Mesothelial cell of epicardium (in vitro differentiated cells): ENCODE measurements at places on chromosomes 6 and 20. TPM values are rescaled to one million over a fixed set of nuclear protein-coding genes. Genes with fewer than 3 reads are reported as not detected.
A peak's percentile ranks its signal among the peaks of the same experiment; 100 is the strongest.

The LTB gene
- 0.32 TPM in 1 of 3 replicates, not detected in the others for total RNA-seq

- no peak for DNase-seq
Measured at GRCh38 chr20:51507216-51508036, 35.1 kb downstream of the NFATC2 start.

GRCh38 chr20:2507875-2508630, 662 bp downstream of the ZNF343 start:
- no peak for DNase-seq

DNA sequence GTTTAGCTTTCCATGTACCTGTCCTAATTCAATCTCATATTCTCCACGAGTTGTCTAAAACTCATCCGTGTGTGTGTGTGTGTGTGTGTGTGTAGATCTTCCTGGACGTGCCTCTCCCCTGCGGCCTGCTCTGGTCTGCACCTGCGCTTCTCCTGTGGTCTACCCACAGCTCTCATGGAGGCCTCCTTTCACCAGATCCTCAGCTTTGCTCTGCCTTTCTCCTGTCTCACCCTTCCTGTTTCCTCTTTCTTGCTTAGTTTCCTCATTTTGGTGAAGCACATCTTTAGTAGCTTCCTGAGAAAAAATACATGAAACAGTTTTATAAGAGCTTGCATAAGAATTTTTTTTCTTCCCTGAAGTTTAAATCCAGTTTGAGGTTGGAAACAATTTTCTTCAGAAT, 18.1 kb downstream of the SLX4IP start:
- no peak for DNase-seq

DNA sequence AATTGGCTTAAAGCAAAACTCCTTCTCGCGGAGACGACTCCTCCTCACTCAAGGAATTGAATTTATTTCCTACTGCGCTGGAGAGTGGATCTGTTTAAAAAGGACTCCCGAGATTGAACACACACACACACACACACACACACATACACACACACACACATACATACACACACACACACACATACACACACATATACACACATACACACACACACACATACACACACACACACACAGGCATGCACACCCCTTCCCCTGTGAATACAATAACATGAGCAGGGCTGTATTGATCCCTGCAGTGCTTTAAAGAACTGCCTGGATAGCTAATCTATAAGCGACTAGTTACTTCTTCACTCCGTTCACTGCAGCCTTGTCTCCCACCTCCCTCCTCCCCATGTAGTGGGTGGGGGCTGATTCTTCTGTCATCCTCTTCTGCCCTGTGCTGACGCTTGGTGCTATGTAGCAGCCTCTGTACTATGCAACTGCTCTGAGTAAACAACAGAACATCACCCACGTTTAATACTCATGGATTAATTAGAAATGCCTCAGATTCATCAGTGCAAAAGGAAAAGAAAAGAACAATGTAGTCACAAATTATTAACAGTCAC, 549.0 kb downstream of the CDH26 start:
- no peak for DNase-seq

The BPIFB3 gene
- not detected in 3 replicates for total RNA-seq

DNA sequence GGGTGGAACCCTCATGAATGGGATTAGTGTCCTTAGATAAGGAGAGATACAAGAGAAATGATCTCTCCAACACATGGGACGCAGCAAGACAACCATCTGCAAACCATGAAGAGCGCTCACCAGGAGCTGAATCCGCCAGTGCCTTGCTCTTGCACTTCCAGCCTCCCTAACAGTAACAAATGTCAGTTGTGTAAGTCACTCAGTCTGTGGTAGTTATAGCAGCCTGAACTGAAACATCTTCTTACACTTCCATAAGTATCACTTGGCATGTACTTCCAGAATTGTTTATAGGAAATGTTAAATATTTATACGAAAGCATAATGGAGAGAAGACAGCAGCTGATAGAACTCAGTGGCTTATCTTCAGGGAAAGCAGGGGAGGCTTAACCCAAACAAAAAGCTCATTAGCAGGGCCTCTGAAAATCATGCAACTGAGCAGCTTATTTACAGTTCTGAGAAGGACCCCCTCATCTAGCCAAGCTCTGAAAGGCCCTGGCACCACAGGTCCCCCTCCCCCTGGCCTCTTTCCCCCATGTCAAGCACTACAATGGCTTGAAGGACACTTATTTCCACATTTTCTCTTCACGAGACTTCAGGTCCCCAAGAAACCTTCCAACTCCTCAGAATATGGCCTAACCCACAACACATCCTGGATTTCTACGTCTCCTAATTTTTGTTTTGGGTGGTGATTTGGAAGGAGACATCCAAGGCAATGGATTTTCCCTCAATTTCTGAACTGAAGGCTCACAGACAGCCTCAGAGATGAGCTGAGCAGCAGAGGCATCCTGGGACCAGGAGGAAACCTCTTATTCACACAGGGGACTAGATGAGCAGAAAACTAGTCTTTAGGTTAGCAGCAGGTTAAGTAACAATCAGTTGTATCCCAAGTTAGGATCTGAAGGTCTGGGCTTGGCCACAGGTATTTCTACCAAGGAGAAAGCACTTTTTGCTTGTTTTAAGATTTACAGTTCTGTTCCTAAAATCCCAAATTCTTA, 49.1 kb downstream of the GCLC start:
- DNase-seq: no peak

DNA sequence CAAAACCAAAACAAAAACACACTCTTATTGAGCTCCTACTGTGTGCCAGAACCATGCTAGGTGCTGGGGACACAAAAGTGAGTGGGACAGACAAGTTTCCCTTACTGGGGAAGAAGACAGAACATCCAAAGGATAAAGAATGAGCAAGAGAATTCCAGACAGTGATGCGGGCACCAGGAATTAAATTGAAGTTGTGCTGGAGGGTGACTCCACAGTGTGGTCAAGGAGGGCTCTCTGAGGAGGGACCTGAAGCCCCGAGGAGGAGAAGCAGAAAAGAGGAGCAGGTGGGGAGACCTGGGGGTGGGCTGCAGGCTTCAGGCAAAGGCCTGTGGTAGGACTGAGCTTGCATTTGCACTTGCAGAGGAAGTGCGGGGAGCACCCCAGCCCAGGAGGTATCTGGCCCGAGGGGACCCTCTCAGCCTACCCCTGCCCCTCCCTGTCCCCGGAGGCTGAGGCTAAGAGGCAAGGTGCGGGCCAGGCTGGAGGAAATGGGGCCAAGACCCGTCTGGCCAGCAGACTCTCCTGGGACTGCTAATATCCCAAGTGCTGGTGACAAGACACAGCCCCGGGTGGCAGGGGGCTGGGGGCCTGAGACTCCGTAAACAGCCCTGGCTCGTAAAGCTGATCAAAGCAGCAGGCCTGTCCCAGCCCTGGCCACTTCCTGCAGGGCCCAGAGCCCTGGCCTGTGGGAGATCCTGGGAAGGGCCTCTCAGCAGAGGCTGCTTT, 57.1 kb downstream of the SNAI1 start:
- no peak for DNase-seq

- DNase-seq: peak; percentile 67
Measured at GRCh38 chr6:93418408-93419303, 703 bp downstream of the EPHA7 start.

DNA sequence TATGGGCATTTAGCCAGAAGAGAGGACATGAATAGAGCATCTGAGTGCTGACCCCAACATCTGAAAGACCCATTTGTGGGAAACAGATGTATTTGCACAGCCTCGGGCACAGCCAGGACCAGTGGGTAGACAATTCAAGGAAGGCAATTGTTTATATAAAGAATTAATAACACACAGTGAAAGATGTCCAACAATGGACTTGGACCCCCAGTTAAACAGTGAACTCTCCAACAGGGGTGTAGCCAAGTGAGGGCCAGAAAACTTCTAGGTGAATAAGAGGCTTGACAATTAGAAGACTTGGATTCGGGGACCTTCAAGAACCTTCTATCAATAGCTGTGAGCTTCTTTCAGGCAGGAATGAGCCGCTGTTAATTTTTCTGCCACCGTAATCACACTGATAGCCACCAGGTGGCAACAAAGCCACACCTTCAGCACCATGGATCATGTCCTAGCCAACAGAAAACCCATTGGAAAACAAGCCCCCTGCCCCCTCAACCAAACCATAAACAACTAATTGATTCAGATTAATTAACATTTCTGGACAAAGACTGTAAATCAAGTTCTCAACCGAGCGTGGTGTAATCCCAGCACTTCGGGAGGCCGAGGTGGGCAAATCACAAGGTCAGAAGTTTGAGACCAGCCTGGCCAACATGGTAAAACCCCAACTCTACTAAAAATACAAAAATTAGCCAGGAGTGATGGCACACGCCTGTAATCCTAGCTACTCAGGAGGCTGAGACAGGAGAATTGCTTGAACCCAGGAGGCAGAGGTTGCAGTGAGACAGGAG, 8.8 kb upstream of the SRSF6 start:
- DNase-seq: no peak

DNA sequence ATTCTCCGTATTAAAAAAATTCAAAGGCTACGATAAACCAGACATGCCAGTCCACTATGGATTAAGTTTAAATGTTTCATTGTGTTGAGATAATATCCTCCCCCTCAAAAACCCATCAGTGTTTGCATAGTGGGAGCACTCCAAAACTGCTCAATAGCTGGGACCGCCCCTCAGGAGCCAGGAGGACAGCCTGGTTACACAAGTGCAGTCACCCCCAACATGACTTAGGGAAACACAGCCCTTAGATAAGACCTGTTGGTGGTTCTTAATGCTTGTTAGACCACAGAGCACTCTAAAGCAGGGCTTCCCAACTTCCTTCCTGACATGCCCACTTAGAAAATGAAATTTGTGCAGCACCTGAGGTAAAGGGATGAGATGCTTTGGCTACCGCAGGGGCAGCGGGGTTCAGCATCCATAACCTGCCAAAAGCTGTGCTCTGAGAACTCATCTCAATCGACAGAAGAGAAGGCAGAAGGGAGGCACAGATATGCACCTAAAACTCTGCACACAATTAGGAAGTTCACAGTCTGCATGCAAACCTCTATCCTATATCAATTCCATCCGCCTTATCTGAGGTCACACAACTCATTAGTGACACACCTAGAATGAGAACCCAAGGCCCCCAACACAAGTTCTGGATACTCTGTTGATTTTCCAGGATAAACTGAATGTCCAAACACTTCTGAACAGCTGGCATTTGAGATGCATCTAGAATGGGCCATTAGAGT, 74.3 kb downstream of the RALGAPA2 start:
- no peak for DNase-seq

The TEAD3 gene
- 88.2 to 91.8 TPM (median 91.4 TPM) in 3 replicates for total RNA-seq

DNA sequence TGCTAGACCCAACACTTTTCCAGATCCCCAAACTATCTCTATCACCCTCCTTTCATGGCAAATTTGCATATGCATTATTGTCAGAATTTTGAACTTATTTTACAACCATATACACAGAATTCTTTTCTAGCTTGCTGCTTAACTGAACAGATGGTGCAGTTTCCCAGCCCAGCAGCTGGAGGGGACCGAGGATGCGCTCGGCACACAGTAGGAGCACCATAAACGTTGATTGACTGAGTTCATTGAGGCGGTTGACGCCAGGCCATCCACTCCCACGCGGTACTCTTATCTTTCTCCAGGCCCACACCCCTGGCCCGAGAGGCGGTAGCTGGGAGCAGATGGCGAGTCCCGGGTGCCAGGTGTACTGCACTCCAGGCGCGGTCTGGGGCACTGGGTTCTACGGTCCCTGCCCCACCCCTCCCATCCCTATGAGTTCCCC, 6.8 kb upstream of the SOX4 start:
- DNase-seq: no peak

GRCh38 chr6:15425947-15426346, 180.1 kb downstream of the JARID2 start:
- DNase-seq: no peak

The SLC22A2 gene
- total RNA-seq: 0.07 TPM in 1 of 3 replicates, not detected in the others

The HDGFL1 gene
- 0.09 to 0.14 TPM (median 0.11 TPM) in 3 replicates for total RNA-seq

GRCh38 chr6:16677458-16677857, 83.8 kb downstream of the ATXN1 start:
- no peak for DNase-seq

- peak; percentile 49 for DNase-seq
Measured at GRCh38 chr6:77650098-77650663, 2.7 kb upstream of the MEI4 start.

The BIRC7 gene
- total RNA-seq: 0.36 to 0.84 TPM (median 0.50 TPM) in 3 replicates

The RIMS4 gene
- 1.3 to 2.2 TPM (median 1.6 TPM) in 3 replicates for total RNA-seq

DNA sequence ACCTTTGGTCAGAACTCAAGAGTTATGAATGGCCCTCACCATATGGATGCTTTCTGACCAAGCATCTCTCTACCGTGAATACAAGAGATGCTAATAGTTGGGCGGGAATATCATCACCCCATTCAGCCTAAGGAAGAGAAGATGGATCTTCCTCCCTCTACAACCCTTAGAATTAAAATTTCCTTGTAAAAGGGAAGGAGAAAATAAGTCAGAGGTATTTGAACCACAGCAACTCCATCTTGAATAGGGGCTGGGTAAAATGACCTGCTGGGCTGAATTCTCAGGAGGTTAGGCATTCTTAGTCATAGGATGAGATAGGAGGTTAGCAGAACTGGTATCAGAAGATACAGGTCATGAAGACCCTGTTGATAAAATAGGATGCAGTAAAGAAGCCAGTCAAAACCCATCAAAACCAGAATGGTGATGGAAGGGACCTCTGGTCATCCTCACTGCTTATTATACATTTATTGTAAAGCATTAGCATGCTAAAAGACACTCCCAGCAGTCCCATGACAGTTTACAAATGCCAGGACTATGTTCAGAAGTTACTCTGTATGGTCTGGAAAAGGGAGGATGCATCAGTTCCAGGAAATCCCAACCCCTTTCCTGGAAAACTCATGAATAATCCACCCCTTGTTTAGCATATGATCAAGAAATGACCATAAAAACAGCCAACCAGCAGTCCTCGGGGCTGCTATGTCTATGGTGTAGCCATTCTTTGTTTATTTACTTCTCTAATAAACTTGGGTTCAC, 101.2 kb downstream of the DTNBP1 start:
- no peak for DNase-seq

The DEFB127 gene
- not detected in 3 replicates for total RNA-seq

The PLCB1 gene
- total RNA-seq: 35.4 to 41.5 TPM (median 35.4 TPM) in 3 replicates

DNA sequence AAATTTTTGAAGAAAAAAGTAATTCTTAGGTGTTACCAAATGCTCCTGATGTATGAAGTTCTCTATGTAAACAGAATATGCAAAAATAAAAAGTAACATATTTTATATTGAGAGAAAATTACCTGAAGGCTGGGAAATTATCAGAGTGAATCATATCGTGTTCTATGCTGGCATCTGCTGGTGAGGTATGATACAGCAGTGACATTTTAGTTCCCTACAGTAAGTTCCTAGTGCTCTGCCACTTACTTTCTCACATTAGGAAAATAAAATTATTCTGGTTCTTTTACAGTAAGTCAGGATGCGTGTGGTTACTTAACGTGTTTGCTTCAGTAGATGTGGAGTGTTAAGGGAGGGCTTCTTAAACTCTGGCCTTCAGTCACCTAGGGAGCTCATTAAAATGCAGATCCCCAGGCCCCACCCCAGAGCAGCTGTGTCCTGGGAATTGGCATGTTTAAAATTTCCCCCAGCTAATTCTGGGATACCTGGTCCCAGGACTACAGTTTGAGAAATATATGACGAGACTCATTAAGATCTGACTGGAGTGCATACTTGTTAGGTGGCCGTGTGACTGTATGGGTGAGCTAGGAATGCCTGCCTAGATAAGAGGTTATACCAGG, 3.2 kb downstream of the ACTR5 start:
- no peak for DNase-seq

The TBXT gene
- not detected in 3 replicates for total RNA-seq
